Thoracic aorta endothelial cell (primary cell): ENCODE measurements at places on chromosomes 6 and 20. TPM values are rescaled to one million over a fixed set of nuclear protein-coding genes. Genes with fewer than 3 reads are reported as not detected.

PARD6B gene
- 0.27 and 0.43 TPM in 2 replicates for total RNA-seq

METTL24 gene
- not detected in 2 replicates for total RNA-seq

DZANK1 gene
- total RNA-seq, result 0.93 and 1.2 TPM in 2 replicates

SPATA25 gene
- 0.79 and 1.2 TPM in 2 replicates for total RNA-seq

SLC22A2 gene
- not detected in 2 replicates for total RNA-seq

MARCKS gene
- total RNA-seq, result 239 and 316 TPM in 2 replicates

TREM1 gene
- total RNA-seq, result not detected in 2 replicates

DDO gene
- 0.36 TPM in 1 of 2 replicates, not detected in the other for total RNA-seq

FAM83D gene
- total RNA-seq, result 33.8 and 63.0 TPM in 2 replicates

SEMG1 gene
- total RNA-seq, result not detected in 2 replicates

ANKRD66 gene
- not detected in 2 replicates for total RNA-seq

SLC22A23 gene
- total RNA-seq, result 5.8 and 5.9 TPM in 2 replicates

SLC17A4 gene
- not detected in 2 replicates for total RNA-seq

ELOVL4 gene
- 1.9 and 2.0 TPM in 2 replicates for total RNA-seq

MYL9 gene
- 2.0 and 5.7 TPM in 2 replicates for total RNA-seq

LRRC73 gene
- total RNA-seq, result 0.27 TPM in 1 of 2 replicates, not detected in the other

RAET1L gene
- total RNA-seq, result not detected in 2 replicates

SLC17A2 gene
- total RNA-seq, result not detected in 2 replicates

STMND1 gene
- total RNA-seq, result not detected in 2 replicates

CNR1 gene
- under 0.01 and 0.07 TPM in 2 replicates for total RNA-seq

C20orf141 gene
- not detected in 2 replicates for total RNA-seq

CCN6 gene
- total RNA-seq, result not detected in 2 replicates

TFAP2A gene
- 0.79 and 2.9 TPM in 2 replicates for total RNA-seq

BLTP3A gene
- total RNA-seq, result 11.8 and 14.3 TPM in 2 replicates
